ENCODE measurements at places on chromosomes 11 and 22.
A peak's percentile ranks its signal among the peaks of the same experiment; 100 is the strongest.

DNA sequence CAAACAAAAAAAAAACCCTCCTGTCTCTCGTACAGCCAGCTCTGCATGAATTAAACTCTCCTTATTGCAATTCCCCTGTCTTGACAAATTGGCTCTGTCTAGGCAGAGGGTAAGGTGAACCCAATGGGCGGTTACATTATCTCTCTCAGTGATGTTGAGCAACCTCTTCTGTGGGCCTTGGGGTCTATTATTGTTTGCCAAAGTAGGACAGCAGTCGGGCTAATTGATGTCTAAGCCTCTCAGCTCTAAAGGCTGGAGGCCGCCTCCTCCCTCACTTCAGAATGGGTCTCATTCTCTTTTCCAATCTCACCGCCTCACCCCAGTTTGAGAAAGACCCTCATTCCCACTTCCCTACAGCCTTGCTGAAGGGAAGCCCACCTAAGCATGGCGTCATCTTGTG is 1.3 kb upstream of the SLC25A45 start:
- no peak for DNase-seq

GRCh38 chr11:66749091-66749490 is 20.1 kb upstream of the SPTBN2 start:
- DNase-seq, result no peak

DNA sequence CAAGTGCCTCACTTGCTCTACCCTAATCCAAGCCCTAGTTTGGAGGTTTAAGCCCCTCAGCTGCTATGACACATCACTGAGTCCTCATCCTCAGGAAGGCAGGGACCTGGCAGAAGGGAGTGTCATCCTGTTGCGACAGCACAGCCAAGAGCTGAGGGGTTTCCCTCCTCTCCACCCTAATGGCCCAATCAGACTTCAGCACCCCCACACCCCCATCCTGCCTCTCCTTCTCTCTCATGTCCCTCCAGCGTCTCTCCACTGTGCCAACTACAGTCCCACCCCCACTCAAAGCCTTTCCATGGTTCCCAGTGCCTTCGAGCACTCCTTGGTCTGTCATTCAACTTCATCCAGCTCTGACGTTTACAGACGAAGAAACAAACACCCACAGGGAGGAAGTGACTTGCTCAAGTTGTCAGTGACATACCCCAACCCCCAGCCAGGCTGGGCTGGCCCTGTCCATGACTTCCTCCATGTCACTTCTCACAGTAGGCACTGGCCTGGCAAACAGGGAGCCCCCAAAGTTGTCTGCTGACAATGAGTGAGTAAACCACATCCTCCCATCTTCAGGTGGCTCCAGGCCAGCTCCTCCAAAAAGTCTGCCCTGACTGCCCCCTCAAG is 15.6 kb downstream of the ARAP1 start:
- no peak for DNase-seq

- no peak for DNase-seq
Measured at GRCh38 chr11:67646535-67647336, 3.8 kb downstream of the ACY3 start.

DNA sequence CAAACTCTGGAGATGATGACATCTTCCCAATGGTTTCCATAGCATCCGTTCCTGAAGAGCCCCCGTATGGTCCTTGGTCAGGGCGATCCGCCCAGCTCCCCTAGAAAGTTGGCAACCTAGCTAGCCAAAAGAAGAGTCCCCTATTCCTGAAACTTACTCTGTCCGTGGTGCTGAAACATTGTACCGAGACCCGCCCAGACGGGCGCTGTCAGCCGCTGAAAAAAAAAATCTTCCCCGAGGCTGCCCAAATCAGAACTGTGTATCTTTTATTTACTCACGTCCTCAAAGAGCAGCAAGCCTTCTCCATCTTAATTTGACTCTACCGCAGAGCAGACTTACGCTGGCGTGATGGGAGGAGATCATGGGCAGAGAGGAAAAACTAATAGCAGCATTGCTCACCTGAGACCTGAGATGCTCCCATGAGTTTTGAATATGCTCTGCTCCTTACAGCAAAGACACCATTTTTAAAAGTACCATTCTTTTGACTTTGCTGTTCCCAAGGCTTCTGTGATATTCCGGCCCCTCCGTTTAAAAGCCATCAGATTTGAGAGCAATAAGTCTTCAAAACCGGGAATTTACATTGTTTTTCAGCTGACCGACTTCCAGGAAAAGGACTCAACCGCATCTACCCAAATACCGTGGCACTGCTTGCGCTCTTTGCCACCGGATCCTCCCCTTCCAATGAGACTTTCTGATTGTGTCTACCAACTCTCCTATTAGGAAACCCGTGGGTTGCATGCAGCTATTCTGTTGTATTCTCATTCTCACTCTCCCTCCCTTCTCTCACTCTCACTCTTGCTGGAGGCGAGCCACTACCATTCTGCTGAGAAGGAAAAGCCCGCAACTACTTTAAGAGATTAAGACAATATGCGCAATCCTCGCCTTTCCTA is at the start of gene SLC17A6:
Gene SLC17A6, plus strand, starts transcription at position 786 of the 890 bp plus-strand sequence. CDS start 153 bp downstream, outside the sequence.
- DNase-seq, result peak; percentile 25

- DNase-seq, result no peak
Measured at GRCh38 chr11:75341612-75342011, 9.8 kb downstream of the ARRB1 start.

DNA sequence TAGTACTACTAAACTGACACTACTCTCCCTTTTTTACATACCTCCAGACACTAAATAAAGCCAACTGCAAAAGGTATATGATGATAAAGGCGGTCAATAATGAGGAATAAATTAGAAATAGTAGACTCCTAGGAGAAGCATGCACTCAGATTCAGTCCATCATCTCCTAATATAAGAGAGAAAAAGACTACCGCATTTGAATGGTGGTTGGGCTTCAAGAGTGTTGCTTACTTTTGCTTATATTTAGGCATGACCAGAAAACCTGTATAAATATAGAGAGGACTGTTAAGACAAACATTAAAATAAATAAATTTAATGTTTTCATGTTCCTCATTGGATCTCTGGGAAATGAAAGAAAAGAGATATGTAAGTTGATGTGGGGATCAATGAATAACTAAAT is 1137.0 kb downstream of the FAM181B start:
- DNase-seq, result no peak

DNA sequence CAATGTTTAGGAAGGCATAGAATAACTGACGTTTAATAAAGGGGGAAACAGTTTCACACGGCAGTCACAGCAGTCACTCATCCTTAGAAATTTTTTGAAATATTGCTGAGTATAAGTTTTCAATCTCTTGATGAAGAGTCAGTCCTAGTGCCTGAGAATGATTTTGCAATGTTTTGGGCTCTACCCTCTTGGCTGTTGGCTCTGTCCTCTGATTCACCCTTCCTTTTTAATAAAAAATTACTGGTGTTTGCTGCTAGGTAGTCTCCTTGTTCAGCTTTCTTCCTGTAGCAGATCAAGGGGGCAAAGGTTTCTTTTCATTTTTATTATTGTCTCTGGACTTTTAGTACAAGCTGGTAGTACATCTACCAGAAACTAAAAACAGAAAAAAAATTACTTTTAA is 194.3 kb upstream of the ANO3 start:
- no peak for DNase-seq

DNA sequence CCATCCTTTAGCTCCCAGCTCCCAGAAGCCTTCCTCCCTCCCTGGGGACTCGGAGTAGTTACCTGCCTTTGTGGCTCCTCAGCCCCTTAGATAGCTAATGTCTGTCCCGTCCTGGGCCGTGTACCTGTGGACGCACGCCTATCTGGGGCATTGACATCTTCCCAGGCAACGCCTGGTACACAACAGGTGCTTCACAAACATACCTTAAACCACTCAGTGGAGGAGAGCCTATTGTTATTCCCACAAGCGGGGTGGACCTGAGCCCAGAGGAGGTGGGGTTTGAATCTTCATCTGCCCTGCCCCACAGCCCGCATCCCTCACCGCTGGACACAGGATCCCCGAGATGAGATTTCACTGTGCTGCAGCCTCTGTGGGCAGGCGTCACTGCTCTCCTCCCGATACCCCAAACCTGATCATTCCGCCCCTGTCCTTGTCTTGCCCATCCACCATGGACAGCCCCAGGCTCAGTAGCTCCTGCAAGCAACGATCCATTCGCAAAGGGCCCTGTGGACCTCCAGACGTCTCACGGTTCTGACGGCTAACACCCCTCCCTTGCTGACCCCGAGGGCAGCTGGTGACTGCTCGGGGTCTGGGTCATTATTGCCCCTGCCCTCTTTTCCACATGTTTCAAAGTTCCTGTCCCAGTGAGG is 73.8 kb upstream of the SHISAL1 start:
- DNase-seq, result no peak

DNA sequence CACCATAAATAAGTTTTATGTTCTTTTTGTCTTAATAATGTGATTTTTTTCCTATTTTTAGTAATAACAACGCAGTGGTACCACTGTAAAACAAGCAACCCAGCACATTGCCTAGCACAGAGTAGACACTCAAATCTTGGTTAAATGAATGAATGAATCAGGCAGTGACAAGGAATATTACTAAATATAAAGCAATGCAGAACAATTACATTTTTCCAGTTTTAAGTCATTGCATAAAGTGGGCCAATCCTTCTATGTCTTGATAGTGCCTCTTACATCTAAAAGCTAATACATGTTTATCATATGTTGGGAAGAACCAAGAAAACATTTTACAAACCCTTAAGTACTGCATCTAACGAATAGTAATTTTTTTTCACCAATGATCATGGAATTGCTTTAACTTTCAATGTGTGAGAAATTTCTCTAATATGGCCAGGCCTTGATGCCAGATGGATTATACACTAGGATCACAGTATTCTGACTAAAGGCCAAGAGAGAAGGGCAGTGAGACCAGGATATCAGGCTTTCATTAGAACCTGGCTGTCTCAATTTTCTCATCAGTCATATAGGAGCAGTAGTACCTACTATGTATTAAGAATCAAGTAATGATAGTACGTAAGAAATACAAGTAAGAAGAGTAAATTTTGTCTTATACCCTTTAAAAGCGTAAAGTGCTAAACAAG is 88.5 kb downstream of the TRIM44 start:
- no peak for DNase-seq

DNA sequence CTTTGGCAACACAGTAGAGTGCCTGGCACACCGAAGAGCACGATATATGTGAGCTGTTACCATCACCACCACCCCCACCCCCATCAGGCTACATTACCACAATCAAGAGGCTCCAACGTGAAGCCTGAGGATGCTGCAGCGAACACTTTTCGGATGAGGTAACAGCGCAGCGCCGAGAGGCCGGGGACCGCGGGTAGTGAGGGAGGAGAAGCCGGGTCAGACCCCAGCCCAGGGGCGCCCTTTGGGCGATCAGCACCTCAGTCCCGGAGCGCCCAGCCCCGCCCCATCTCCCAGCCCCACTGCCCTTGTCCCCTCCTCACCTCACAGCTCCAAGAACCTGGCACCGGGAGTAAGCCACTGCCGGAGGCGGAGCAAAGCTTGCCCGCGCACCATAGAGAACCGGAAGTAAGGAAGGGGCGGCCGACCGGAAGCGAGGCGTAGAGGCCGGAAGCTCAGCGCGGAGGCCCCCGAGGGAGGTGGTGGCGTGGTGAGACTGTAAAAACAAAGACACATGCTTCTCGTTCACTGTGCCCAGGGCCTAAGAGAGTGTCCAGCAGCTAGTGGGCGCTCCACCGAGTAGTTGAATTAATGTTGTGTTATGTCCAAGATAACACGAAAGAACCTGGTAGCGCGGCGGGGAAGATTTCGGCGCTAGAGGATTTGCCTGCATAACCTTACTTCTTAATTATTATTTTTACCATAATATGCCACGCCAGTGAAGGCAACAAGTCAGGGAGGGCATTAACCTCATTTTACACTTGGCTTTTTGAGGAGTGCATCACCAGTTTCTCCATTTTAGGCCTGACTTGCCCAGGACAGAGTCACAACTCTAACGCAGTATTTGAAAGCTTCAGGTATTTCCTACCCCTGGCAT is at the start of gene THOC5:
Gene THOC5, minus strand, starts transcription at position 407 of the 874 bp plus-strand sequence. CDS start 4,610 bp downstream, outside the sequence.
- peak; percentile 94 for DNase-seq

- DNase-seq, result no peak
Measured at GRCh38 chr11:61709110-61709509, 28.9 kb downstream of the DAGLA start.

- peak; percentile 94 for DNase-seq
Measured at GRCh38 chr11:68659158-68659921, 25.0 kb upstream of the GAL start.

DNA sequence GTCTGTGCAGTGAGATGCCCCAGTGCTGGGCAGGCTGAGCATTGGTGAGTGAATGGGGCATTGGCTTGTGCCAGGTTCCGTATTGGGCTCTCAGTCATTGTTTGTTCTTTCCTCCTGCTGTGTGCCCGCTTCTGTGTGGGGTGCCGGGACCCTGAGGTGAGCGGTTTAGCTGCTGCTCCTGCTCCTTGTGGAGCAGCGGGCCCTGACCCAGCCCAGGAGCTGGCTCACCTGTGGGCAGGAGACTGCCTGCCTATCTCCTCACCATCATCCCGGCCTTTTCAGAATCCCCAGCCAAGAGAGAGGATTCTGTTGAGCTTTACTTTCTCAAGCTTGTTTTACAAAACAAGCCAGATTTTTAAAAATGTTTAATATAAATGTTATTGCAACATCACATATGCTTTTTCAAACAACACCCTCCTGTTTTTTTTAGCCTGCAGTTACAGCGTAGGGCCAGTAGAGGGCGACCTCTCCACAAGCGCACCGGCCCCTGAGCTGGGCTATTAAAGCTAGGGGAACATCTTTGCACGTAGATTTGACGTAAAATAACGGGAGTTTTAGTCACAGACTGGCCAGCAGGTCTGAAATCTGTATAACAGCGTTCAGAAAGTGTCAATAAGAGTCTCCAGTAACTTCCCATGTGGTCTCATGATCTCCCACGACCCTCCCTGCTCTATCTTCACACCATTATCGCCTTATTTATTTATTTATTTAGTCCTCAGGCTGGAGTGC is 25.1 kb upstream of the RELT start:
- peak; percentile 57 for DNase-seq

DNA sequence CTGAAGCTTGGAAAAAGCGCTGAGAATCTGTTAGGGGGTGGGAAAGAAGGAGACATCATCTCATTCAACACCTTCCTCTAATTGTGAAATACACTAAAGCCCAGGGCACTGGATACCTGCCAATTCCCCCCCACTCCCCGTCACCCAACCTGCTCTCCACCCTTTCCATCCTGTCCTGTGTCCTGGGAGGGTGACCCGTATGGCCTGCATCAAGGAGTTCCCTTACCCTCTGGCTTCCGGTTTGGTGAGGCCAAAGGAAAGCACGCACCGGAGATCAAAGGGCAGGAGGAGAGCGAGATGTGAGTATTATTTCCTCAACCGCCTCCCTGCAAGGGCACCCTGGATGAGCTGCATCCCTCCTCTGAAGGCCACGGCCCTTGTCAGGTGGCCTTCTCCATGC is 65.0 kb upstream of the PTPRJ start:
- DNase-seq, result peak; percentile 58

- DNase-seq, result no peak
Measured at GRCh38 chr11:48182860-48183526, 33.6 kb upstream of the OR4B1 start.

GRCh38 chr11:27218421-27219038 is 144.5 kb downstream of the CCDC34 start:
- DNase-seq, result no peak

GRCh38 chr11:6962673-6963072 is 36.4 kb downstream of the ZNF215 start:
- DNase-seq, result no peak

GRCh38 chr11:1714908-1715885 is 18.2 kb downstream of the KRTAP5-6 start:
- no peak for DNase-seq

- DNase-seq, result no peak
Measured at GRCh38 chr11:102583141-102583873, 41.8 kb downstream of the MMP20 start.

GRCh38 chr22:37196539-37197450 is 8.7 kb upstream of the C1QTNF6 start:
- DNase-seq, result no peak

- DNase-seq, result no peak
Measured at GRCh38 chr22:35703861-35704584, 13.6 kb upstream of the APOL5 start.

Data from NCI-H146 (cell line).